ENCODE measurements at places on chromosomes 11 and 22.

- H3K4me1 ChIP-seq = no peaks in the 10 kb centered on the region
- DNase-seq = no peak
- H3K4me3 ChIP-seq = no peak overlapping the region
- H3K27me3 ChIP-seq = no peaks in the 10 kb centered on the region
Observed at GRCh38 chr11:119779195-119780071, 50.4 kb upstream of the NECTIN1 start.

- peaks cover 57% of the 10 kb centered on the region for H3K36me3 ChIP-seq
- H3K4me1 ChIP-seq = no peaks in the 10 kb centered on the region
- H3K27me3 ChIP-seq = no peaks in the 10 kb centered on the region
Observed at GRCh38 chr11:34065505-34066203, 14.1 kb downstream of the CAPRIN1 start.

DNA sequence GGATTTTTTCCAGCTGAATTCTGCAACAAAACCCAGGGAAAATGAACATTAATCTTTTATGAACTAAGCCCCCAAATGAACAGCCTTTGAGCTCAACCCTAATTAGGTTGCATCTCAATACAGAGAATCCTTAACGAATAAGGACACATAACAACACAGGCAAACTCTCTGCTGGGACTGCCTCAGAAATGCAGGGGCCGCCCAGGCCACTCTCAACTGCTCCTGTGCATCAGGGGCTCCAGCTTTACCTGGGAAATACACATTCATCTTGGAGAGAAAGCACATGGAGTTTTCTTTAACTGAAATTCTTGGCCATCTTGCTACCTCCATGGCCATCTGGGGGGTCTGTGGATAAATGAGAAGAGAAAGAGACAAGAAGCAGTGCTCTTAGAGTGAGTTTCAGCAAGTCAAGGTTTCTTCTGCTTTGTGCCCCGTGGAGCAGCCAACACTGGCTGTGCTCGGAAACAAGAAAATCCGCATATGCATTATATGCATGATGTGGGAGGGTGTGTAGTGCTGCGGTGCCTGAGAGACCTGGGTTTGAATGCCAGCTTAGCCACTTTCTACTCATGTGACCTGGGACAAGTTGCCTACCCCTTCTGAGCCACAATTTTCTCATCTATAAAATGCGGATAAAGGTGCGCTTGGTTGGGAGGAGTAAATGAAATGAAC lies 81.9 kb upstream of the RCN1 start:
- H3K36me3 ChIP-seq = no peaks in the 10 kb centered on the region
- H3K27ac ChIP-seq = no peak overlapping the region
- no peak for DNase-seq
- no peak overlapping the region for H3K4me3 ChIP-seq

DNA sequence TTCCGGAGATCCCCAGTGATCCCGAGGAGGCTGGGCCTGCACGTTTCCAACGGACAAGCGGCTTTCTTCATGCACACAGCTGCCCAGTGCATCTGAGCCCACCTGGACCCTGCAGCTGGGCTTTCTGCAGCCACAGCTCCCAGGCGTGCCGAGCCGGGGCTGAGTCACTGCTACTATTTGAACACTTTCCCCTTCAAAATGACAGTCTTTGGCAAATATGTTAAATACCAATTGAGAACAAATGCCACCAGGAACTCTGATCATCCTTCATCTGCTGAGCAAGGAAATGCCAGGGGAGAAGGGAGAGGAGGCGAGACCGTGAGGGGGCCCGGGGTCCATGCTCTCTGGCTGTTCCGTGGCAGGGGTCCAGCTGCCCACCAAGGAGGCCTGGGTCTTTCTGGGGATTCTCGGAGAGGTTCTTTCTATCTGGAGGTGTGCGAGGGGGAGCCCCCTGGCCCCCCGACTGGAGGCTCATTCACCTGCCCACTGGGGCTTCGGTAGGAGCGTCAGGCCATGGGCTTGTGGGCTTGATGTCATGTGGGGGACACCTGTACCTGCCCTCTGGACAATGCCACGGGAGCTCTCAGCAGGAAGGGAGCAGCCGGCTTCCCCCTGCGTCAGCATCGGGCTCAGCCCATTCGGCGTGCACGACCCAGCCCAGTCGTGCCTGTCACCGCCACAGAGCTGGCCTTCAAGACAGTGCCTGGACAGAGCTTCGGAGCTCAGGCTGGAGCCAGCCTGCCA lies 159.6 kb downstream of the CTTN start:
- H3K36me3 ChIP-seq = no peaks in the 10 kb centered on the region
- no peak overlapping the region for H3K4me3 ChIP-seq
- no peaks in the 10 kb centered on the region for H3K4me1 ChIP-seq

- H3K36me3 ChIP-seq = no peaks in the 10 kb centered on the region
- H3K4me3 ChIP-seq = no peak overlapping the region
- no peak overlapping the region for H3K27ac ChIP-seq
- DNase-seq = peak; percentile 57
- no peaks in the 10 kb centered on the region for H3K4me1 ChIP-seq
- no peaks in the 10 kb centered on the region for H3K27me3 ChIP-seq
Observed at GRCh38 chr11:123407130-123407995, 22.7 kb upstream of the GRAMD1B start.

GRCh38 chr22:46462726-46463371 lies 74.6 kb downstream of the CELSR1 start:
- H3K36me3 ChIP-seq = no peaks in the 10 kb centered on the region
- H3K27ac ChIP-seq = no peak overlapping the region
- H3K4me1 ChIP-seq = no peaks in the 10 kb centered on the region
- no peak overlapping the region for H3K4me3 ChIP-seq
- DNase-seq = no peak

DNA sequence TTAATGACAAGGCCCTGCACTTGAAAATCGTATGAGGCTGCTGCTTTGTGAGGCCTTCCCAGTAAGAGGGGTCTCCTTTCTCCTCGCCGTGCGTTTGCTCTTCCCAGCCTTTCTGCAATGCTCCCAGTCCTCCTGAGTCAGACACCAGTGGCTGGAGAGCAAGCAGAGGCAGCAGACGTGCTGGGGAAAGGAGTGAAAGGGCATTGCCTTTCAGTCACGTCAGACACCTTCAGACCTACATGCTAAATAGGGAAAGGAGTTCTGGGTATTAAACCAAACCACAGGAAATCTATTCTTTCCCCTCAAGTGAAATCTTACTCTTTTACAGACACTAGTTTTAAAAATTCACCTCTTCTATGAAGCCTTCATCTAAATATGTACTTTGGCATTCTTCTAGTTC lies 274.8 kb downstream of the NTM start:
- no peaks in the 10 kb centered on the region for H3K36me3 ChIP-seq
- no peak for DNase-seq
- no peak overlapping the region for H3K27ac ChIP-seq
- no peak overlapping the region for H3K4me3 ChIP-seq
- no peaks in the 10 kb centered on the region for H3K27me3 ChIP-seq

DNA sequence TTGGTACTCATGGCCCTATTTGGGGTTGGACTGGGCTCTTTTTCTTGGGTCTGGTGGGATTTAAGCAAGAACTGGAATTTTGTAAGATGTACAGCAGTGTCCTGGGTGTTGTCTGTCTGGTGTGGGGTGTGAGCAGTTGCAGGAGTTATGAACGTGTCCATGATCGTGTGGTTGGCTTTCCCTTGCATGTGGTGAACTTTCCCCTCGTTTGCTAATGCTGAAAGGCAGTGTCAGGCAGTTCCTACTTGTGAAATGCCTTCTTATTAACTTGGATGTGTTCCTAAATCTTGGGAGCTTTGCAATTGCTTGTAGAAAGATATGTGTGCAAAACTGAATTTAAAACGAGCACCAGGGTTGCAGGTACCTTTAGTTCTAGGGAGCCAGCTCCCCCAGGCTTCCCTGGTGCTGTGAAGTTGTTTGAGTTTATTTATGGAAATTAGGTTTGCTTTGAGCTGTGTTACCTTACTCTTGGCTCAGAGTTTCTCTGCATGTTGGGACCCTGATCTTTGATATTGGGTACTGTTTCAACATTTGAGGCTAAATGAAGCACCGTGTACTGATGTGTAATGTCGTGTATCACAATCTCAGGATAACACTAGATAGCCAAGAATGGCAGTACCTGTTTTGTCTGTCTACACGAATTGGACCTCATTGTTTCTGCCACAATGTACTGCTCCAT lies 35.8 kb upstream of the HSD17B12 start:
- no peaks in the 10 kb centered on the region for H3K36me3 ChIP-seq
- H3K27ac ChIP-seq = peak overlapping the region; percentile 70
- H3K4me3 ChIP-seq = peak overlapping the region; percentile 86

- H3K36me3 ChIP-seq = no peaks in the 10 kb centered on the region
- no peaks in the 10 kb centered on the region for H3K4me1 ChIP-seq
- H3K27me3 ChIP-seq = no peaks in the 10 kb centered on the region
- no peak overlapping the region for H3K4me3 ChIP-seq
Observed at GRCh38 chr11:106381895-106382294, 304.4 kb downstream of the AASDHPPT start.

GRCh38 chr22:49488943-49489342 lies 338.7 kb downstream of the BRD1 start:
- no peak overlapping the region for H3K27ac ChIP-seq
- H3K4me3 ChIP-seq = no peak overlapping the region
- H3K36me3 ChIP-seq = no peaks in the 10 kb centered on the region
- H3K4me1 ChIP-seq = no peaks in the 10 kb centered on the region

- no peak for DNase-seq
- no peaks in the 10 kb centered on the region for H3K4me1 ChIP-seq
- no peaks in the 10 kb centered on the region for H3K27me3 ChIP-seq
Observed at GRCh38 chr11:68066742-68067141, 27.9 kb downstream of the TCIRG1 start.

DNA sequence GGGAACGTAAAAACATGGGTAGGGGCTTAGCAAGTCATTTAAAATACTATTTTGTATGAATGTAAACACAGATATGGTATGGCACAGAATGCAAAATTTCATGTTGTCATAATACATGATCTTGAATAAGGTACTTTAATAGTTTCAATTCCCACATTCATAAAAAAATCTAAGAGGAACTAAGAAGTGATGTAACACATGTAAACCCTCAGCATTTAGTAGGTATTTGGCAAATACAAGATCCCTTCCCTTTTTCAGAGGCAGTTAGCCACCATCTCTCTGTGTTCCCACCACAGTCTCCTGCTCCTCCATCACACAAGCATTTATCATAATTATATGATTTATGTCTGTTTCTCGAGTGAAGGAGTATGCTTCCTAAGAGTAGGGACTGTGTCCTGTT lies 251.8 kb downstream of the TENM4 start:
- H3K27ac ChIP-seq = no peak overlapping the region
- no peaks in the 10 kb centered on the region for H3K27me3 ChIP-seq
- H3K4me3 ChIP-seq = no peak overlapping the region
- no peaks in the 10 kb centered on the region for H3K4me1 ChIP-seq

DNA sequence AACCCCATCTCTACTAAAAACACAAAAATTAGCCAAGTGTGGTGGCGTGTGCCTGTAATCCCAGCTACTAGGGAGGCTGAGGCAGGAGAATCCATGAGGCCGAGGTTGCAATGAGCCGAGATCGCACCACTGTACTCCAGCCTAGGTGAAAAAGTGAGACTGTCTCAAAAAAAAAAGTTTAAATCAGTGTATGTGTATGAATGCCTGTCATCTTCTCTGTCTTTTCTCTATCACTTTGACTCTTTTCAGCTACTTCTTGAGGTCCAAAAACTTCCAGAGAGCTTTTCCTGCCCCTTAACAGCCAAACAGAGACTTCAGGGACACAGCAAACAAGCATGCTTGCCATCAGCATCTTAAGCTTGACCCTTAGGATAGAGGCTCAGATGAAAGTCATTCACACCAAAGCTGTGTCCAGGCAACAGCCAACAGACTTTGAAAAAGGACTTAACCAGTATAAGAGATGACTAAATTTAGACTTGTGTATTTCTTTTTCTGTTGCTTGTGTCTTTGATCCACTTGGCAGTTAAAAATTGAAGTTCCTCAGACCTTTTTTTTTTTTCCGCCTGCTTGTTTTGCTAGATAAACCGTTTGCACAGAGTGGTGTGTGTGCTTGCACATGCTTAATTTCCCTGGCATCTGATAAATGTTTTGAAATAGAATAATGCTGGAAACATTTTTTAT lies 151.9 kb downstream of the DBX1 start:
- H3K36me3 ChIP-seq = no peaks in the 10 kb centered on the region
- peaks cover 25% of the 10 kb centered on the region for H3K4me1 ChIP-seq
- no peak overlapping the region for H3K27ac ChIP-seq
- no peak overlapping the region for H3K4me3 ChIP-seq

GRCh38 chr22:21010426-21011113 lies 4.4 kb upstream of the P2RX6 start:
- H3K36me3 ChIP-seq = peaks cover 22% of the 10 kb centered on the region
- H3K4me3 ChIP-seq = no peak overlapping the region

DNA sequence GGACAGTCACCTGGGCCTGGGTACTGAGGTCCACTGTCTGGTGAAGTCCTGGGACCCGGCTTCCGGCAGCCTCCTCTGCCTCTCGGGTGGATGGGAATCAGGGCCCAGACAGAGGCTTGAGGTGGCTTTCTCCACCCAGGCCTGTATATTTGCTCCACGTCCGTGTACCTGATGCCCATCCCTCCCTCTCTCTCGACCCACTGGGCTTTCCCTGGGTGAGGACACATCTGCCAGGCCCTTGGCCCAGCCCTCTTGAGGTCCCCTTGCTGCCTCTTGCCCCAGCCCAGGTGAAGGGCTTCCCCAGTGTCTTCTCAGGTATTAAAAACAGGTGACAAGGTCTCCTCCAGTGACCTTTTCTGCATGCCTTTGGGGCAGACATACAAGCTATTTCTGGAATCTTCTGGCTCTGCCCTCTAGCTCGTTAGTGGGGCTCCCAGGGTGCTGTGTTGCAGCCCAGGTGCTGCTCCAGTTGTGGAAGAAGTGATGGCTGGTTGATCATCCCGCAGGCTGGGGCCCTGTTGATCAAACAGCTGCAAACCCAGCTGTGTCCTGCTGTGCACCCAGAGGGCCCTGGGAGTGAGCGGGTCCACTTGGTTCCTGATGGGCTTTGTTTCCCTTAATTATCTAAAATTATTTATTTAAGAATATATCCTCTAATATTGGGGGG lies 25.5 kb upstream of the ACR start:
- no peak overlapping the region for H3K27ac ChIP-seq
- H3K4me3 ChIP-seq = no peak overlapping the region
- H3K4me1 ChIP-seq = no peaks in the 10 kb centered on the region
- peaks cover 31% of the 10 kb centered on the region for H3K27me3 ChIP-seq
- no peaks in the 10 kb centered on the region for H3K36me3 ChIP-seq

DNA sequence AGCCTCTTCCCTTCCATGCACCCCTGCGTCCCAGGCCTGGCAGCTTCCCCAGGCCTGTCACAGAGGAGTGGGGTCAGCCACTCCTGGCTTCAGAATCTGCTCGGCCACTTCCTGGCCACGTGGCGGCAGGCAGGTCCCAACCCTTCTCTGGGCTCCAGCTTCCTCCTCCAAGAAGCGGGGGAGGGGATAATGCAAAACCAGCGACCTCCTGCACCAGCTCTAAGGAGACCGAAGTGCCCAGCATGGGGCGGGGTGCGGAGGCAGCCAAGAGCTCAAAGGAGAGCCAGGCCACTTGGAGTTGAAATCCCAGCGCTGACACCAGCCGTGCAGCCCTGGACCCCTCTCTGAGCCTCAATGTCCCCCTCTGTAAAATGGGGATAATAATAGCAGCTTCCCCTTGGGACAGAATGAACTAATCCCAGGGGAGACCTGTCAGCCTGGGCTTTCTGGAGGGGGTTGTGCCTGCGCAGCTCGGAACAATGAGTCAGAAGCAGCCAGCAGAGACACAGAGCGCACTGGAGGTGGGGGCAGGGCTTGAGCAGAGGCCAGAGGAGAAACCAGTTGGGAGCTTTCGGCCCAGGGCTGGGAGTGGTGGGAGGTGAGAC lies 22.8 kb upstream of the PICK1 start:
- DNase-seq = no peak
- H3K27me3 ChIP-seq = 0 out of 2 replicates have a peak, but pooled peaks cover 9% of the 10 kb centered on the region
- no peak overlapping the region for H3K4me3 ChIP-seq
- no peaks in the 10 kb centered on the region for H3K36me3 ChIP-seq
- H3K27ac ChIP-seq = no peak overlapping the region

GRCh38 chr11:58867556-58867955 lies 23.1 kb upstream of the GLYATL2 start:
- no peaks in the 10 kb centered on the region for H3K4me1 ChIP-seq
- no peaks in the 10 kb centered on the region for H3K36me3 ChIP-seq
- no peak overlapping the region for H3K27ac ChIP-seq
- DNase-seq = no peak
- no peaks in the 10 kb centered on the region for H3K27me3 ChIP-seq
